ENCODE measurements at places on chromosomes 4 and X.

- DNase-seq, result no peak
These were observed 199.4 kb downstream of the MAPK10 start for GRCh38 chr4:86160426-86160825.

DNA sequence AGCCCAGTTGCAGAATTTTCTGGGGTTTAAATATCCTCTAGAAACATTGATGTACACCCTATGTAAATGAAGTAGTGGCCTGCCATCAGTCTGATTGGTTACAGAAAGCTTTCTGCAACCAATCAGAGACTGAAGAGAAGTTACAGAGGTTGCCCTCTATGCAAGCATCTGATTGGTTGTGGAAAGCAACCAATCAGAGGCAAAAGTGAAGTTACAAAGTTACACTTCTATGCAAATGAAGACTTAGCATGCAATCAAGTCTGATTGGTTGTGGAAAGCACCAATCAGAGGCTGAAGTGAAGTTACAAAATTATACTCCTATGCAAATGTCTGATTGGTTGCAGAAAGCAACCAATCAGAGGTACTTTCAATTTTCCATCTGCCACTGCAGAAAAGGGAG is 51.9 kb upstream of the USP9X start:
- no peak for DNase-seq

DNA sequence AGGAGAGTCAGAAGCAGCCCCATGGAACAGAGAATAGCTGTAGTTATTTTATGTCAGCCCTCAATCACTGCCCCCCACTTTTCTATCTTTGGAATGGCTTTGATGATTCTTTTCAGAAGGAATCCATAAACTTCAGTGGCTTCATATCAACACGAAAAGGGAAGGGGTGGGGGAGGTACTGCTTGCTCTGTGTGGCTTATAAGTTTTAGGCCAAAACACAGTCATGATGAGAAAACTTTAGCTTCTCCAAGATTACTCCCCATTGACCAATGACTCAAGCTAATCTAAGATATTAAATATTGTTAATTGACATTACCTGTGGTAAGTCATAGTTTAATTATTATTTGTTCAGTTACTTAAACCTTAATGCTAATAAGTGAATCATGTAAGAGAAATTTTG is 669.6 kb upstream of the FAM241A start:
- no peak for DNase-seq

- DNase-seq, result no peak
These were observed 558.1 kb downstream of the IL1RAPL1 start for GRCh38 chrX:29145316-29145715.

GRCh38 chrX:23749576-23749975 is 6.5 kb upstream of the ACOT9 start:
- no peak for DNase-seq

GRCh38 chr4:78149751-78150542 is 92.8 kb downstream of the FRAS1 start:
- no peak for DNase-seq

DNA sequence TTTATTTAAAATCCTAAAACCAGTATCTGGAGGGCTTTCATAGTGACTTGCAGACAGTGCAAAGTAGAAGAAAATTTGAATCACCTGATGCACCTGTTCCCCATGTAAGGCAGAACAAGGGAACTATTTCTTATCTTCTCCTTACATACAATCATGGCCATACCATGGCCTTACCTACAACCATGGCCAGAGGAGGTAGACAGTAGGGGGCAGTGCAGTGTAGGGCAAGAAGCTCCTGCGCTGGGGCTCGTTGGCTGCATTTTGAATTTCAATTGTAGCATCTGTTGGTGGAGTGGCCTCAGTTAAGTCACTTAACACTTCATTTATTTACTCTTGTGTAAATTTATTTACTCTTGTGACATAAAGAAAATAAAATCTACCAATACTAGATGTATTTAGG is 33.0 kb downstream of the GALNTL6 start:
- peak; percentile 50 for DNase-seq

DNA sequence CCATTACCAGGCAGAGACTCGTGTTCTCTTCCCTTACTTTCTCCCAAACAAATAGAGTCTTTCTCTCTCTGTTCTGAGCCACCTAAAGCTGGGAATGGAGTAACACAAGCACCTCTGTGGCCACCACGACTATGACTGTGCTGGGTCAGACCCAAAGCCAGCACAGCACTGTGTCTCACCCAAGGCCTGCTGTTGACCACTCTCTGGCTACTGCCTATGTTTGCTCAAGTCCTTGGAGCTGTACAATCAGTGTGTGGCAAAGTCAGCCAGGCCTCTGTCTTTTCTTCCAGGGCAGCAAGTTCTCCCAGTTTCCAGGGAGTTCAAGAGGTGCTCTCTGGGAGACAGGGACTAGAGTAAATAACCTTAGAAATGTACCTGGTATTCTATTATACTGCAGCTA is 239.4 kb downstream of the FAM47A start:
- no peak for DNase-seq

- peak; percentile 92 for DNase-seq
These were observed 27.3 kb upstream of the STS start for GRCh38 chrX:7119950-7120877.

GRCh38 chr4:2332201-2332975 is 70.5 kb upstream of the MXD4 start:
- no peak for DNase-seq

DNA sequence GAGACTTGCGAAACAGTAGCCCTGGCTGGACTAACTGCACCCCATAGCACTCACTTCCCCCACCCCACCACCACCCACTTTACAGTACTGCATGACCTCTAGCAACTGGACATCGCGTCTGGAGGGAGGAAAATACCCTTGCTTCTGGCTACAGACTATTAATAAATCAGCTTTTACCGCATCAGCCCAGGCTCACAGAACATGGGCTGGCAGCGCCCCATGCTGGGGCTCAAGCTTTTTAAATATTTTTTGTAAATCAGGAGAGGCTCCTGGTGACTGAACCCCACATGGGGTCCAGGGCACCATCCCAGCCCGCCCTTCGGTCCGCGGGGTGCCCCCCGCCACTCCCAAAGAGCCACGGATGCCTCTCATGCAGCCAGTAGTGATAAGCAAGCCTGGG is 2.7 kb downstream of the HS6ST2 start:
- DNase-seq, result no peak

Data from HAP-1 (cell line).